ENCODE measurements at places on chromosomes 5 and 9.

DNA sequence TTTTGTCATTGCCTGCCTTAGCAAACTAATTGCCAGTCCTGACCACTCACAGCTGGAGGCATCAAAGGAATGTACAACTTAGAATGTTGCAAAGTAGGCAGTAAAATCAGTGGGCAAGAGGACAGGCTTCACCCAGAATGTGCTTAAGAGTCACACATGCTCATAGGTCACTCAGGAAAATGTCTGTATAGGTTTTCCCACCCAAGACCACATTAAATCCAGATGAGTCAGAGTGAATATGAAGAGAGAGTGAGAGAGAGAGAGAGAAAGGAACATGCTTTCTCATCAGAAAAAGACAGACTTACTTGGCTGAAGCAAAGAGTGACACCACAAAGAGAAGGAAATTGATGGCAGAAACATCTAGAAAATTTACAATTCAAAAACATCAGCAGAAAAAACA, 37.9 kb downstream of the PLEKHG4B start:
- no peak for DNase-seq

GRCh38 chr9:72313507-72313906, 51.5 kb downstream of the ZFAND5 start:
- DNase-seq = no peak

GRCh38 chr9:108534741-108535140, 321.0 kb downstream of the ACTL7B start:
- no peak for DNase-seq

DNA sequence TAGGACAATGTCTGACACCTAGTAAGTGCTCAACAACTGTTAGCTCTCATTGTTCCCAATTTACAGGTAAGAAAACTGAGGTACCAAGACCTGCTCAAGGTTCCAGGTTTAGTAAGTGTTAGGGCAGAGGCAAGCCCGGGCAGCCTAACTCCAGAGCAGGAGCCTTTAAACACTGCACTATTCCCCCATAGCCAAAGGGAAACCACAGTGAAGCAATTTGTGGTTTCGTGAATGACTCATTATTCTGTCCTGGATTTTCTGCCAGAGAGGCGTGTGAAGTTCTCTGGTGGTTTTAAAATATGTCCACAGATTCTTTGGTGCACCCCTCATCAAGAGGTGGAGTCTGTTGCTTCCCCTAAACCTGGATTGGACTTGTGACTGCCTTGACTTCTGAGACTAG, 1.0 kb upstream of the MCC start:
- DNase-seq = no peak

DNA sequence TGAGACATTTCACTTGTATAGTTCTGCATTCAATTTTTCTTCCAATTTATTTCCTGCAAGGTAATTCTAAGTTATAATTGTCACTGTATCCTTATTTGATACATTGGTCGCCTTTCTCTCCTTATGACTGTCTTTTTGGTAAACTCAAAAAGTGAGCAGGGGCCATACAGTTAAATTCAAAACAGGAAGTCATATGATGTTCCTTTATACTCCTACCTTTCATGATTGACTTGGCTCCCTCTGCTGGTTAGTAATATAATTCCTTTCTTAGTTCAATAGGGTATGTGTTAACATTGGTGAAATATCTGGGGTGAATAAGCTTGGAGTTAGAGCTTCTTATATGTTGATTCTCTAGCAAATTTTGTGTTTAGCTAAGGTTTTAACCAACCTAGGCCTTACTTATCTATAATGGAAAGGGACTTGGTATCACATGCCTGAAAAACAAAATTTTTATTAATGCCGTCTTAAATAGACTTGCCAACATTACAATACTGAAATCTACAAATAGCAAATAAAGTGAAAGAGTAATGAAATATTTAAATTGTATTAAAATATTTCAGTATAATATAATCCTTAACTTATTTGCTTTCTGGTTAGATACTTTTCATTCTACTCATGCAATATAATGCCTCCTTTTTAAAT, 6.0 kb upstream of the NIPBL start:
- no peak for DNase-seq

DNA sequence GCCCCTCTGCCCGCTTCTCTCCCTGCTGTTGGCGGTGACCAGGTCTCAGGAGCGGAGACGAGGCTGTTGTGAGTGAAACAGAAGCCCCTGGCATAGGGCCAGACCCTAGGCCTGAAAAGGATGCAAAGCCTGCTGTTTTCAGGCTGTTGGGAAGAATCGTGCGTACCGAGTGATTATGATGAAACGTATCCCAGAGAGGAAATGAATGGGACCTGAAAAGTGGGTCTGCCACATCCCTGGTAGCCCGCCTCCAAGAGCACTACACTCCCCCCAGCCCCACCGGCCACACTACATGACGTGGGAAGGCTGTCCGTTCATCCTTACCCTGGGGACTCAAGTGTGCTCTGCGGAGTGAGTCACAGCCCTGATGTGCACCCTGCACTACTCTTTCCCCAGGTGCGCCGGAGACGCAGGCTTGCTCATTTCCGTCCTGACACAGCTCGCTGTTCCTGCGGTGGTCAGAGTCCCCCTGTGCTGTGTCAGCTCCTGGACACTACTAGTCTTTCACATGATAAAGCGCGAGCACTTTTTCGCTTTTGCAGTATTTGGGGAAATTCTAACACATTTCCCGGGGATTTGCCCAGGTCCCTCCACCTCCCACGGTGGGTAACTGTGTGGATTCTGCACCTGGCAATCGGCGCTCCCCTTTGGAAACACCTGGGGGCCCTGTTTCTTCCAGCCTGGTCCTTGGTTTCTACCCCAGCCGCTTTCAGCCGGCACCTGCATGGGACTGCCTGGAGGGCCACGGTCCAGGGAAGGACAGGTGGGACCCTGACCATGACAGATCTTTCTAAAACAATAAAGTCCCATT, 91.5 kb downstream of the ANKRD33B start:
- no peak for DNase-seq
